Upper lobe of right lung (tissue), 1 donor: ENCODE measurements at places on chromosomes 7 and 10. TPM values are rescaled to one million over a fixed set of nuclear protein-coding genes. Genes with fewer than 3 reads are reported as not detected.

The PIP gene
- not detected for total RNA-seq

DNA sequence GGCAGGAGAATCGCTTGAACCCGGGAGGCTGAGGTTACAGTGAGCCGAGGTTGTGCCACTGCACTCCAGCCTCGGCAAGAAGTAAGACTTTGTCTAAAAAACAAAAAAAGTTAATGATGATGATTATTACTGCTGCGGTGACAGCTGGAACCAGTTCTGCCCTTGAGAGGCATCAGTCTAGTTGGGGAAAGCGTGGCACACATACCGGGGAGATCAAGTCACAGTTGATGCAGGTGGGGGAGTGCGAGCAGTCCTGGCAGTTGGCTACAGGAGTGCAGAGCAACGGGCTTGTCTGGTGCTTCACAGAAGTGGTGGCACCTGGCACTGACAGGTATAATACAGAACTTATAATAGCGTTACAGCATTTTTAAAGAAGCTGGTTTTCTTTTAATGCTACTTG, 173.0 kb downstream of the ARHGAP21 start:
- DNase-seq: no peak

The ACBD7 gene
- not detected for total RNA-seq

The ANKRD30A gene
- 0.12 TPM for total RNA-seq

DNA sequence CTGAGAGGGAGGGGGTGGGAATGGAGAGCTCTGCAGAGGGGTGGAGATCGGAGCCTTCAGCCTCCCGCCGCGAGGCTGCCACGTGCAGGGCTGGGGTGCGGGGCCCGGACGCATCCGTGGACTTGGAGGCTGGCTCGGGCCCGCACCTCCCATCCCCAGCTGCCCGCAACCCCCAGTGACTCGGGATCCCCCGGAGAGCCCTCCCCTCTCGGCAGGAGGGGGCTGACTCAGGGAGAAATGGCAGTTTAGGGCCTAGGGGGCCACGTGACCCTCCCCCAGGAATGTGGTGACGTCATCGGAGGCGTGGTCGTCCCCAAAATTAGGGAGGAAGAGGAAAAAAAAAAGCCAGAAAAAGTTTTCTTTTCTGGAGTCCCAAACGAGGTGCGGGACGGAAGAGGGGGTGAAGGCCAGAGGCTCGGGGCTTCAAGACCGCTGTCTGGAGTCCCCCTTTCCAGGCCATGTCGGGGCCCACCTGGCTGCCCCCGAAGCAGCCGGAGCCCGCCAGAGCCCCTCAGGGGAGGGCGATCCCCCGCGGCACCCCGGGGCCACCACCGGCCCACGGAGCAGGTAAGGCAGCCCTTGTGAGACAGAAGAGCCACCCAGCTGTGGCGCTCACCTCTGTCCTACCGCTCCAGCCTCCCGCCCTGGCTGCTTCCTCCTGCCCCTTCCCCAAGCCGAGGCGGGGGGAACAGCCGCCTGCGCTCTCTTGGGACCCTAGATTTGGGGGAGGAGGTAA, at the start of gene TRIP6:
Gene TRIP6 (plus strand): TSS at position 348 of the 736 bp plus-strand sequence. CDS start 111 bp downstream, at position 459.
- DNase-seq: peak; percentile 92

The PRLHR gene
- not detected for total RNA-seq

The NEURL1 gene
- 0.64 TPM for total RNA-seq

DNA sequence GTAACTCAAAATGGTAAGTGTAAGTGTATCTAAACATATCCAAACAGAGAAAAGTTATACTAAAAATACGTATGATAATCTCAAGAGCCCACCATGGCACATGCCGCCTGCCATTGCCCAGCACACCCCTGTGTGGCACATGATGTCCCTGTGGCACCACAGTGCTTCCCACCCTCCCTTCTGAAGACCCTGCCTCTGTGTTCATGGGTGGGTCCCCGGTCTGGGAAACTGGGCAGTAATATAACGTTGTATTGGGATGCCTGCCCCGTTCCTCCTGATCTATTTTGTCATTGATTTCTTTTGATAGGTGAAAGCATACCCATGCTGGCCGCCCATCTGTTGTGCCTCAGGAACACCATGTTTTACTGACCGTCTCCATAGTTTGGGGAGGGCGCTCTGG, 296.8 kb upstream of the SHH start:
- no peak for DNase-seq

DNA sequence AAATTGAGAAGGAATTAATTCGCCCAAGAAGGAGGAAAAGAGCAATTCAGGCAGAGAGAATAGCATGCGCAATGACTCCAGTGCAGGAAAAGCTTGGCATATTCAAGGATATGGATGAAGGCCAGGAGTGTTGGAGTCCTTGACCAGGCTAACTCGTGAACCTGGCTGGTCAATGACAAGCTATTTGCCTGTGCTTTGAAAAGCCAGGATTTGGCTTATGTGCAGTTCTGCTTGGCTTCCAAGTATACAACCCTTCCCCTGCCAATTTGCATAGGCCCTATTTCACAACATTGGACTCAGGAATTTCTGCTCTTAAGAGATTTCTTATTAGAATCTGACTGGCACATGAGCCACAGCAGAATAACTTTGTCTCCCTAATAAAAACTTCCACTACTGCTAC, 72.3 kb upstream of the SP8 start:
- DNase-seq: no peak

The EBF3 gene
- 0.20 TPM for total RNA-seq

DNA sequence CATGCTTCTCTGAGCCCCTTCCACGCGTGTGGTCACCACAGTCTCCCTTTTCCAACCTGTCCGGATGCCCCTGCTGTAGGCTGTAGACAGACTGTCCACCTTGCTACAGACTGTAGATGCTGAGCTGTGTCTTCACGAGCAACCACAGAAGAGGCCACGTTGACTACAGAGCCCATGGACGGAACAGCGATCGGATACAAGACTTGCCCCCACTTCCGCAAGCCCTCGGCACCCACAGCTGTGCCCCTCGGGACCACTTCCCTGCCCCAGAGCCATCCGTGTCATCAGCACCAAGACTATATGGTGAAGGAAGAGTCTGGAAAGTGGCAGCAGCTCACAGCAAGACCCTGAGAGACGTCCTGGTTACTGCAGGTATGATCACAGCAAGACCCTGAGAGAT, 491.4 kb downstream of the DNAJB6 start:
- no peak for DNase-seq

The CCL24 gene
- total RNA-seq: 4.8 TPM
